ENCODE measurements at places on chromosomes 3 and 15.

DNA sequence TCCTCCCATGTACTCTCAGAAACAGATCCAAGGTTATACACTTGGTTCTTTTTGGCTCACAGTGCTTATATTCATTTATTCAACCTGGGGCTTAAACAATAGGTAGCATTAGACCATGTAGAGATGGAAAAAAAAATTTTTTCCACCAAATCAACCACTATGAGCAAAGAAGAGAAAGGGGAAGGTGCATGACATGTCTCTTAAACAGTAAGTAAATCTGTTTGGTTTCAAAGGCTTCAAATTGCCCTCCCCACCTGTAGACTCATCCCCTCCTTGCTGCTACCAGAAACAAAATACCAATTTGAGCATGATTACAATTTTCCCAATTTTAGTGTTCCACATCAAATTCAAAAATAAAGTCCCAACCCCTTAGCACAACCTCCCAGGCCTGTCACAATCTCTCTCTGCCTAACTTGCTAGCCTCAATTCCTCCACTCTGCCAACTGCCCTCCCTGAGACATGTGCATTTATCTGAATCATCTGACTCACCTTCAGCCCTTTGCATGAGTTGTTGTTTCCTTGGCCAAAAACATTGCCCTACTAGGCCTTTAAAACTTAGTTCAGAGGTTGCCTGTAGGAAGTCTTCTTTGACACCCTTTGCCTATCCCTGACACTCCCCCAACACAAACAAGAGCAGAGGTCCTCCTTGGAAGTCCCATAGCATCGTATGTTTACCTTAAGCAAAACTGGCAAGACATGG, 30.3 kb upstream of the TSC22D2 start:
- DNase-seq: no peak

GRCh38 chr15:78714890-78715289, 73.9 kb upstream of the CHRNB4 start:
- peak; percentile 29 for DNase-seq

DNA sequence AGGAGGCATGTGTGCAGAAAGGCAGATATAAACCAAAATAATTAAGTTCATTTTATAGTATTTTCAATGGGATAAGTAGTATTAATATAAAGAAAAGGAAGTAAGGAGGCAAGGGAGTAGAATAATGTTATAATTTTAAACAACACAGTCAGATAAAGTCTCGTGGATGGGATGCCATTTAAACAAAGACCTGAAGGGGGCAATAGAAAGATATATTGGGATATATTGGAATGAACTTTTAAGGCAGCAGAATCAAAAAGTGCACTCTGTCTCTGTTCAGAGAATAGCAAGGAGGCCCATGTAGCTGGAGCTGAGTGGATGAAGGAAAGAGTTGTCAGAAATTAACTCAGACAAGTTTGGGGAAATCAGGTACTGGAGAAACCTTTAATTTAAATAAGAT, 158.7 kb downstream of the CGGBP1 start:
- peak; percentile 14 for DNase-seq

GRCh38 chr3:111761309-111761795, 97.7 kb upstream of the PHLDB2 start:
- no peak for DNase-seq

- no peak for DNase-seq
Observed at GRCh38 chr15:100187677-100188076, 154.1 kb downstream of the ADAMTS17 start.
